ENCODE measurements at places on chromosomes 6 and 20.

- DNase-seq: no peak
Observed at GRCh38 chr20:34536798-34537394, 20.7 kb downstream of the DYNLRB1 start.

DNA sequence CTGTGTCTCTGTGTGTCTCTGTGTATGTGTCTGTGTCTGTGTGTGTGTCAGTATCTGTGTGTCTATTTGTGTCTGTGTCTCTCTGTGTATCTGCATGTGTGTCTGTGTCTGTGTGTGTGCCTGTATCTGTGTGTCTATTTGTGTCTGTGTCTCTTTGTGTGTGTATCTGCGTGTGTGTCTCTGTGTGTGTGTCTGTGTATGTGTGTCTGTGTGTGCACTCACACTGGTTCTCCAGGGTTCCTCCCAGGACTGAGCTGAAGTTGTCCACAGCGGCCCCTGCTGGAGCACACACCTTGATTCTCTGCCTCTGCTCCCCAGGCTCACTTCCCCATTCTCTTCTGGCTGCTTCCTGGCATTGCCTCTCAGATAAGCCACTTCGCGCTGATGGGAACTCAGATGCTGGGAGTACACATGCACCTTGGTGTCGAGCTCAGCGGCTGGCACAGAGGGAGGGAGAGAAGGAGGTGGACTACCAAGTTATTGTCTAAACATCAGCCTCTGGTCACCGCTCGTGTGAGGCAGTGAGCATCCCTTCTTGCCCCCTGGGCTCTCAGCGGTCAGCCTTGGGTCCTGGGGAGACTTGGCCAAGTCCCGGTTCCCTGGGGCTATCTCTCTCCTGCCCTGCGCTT, 104.9 kb upstream of the NXT1 start:
- peak; percentile 45 for DNase-seq

- DNase-seq: no peak
Observed at GRCh38 chr20:19813846-19814640, 56.0 kb downstream of the RIN2 start.

- DNase-seq: no peak
Observed at GRCh38 chr6:41509580-41509979, 36.6 kb upstream of the FOXP4 start.

DNA sequence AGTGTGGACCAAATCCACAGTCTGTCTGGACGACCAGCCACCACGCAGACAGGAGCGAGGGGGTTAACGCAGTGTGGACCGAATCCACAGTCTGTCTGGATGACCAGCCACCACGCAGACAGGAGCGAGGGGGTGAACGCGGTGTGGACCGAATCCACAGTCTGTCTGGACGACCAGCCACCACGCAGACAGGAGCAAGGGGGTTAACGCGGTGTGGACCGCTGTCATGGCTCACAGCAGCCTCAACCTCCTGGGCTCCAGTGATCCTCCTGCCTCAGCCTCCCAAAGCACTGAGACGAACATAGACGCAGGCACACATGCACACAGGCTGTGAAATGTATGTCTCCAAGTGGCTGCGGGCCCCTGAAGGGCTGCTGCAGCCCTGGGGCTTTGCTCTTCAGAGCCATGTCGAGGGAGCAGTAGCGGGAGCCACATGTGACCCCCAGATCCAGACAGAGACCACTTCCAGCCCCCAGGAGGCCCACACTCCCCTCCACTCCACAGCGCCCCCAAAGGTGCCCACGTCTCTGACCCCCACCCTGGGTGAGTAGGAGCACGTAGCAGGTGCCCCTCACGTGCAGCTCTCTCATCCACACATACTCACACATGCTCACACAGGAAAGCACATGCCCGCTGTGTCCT, 98.1 kb downstream of the YTHDF1 start:
- no peak for DNase-seq

- no peak for DNase-seq
Observed at GRCh38 chr6:92121228-92121627, 1298.1 kb downstream of the EPHA7 start.

GRCh38 chr20:48178633-48179032, 393.4 kb upstream of the SULF2 start:
- DNase-seq: no peak

- DNase-seq: no peak
Observed at GRCh38 chr20:64214113-64214512, 41.4 kb upstream of the PCMTD2 start.

- DNase-seq: no peak
Observed at GRCh38 chr6:29925727-29926412, 16.5 kb upstream of the HLA-A start.

DNA sequence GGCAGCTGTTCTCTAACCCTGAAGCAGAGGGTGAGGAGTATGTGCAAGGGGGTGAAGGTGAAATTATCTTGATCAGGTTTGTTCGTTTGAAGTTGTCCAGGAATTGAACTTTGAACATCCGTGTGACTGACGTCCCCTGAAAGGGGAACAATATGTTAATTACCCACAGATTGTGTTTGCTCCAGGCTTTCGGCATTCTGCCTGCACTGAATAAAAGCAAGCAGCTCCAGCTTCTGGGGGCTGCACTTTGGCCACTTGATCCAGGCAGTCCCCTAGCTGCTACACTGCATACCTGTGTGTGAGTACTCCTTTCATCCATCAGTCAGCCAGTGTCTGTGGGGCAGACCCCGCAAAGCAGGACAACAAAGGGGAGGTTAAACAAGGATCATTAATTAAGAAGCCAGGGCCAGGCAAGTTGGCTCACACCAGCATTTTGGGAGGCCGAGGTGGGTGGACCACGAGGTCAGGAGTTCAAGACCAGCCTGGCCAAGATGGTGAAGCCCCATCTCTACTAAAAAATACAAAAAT, 104.8 kb upstream of the BTN3A2 start:
- DNase-seq: no peak

- no peak for DNase-seq
Observed at GRCh38 chr6:114638341-114638740, 295.5 kb upstream of the HS3ST5 start.

DNA sequence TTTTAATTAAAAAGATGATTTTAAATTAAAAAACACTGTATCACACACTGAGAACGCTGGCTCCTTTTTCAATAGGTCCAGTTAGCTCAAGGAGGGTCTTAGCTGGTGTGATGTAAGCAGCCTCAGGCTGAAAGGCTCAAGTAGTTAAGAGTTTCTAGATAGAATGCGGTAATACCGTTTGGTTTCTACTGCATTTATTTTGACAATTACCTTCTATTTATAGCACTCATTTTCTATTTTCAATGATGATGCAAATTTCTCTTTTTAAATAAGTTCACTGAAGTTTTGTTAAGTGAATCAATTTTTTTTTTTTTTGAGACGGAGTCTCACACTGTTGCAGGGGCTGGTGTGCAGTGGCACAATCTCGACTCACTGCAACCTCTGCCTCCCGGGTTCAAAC, 87.1 kb downstream of the PREX1 start:
- no peak for DNase-seq

GRCh38 chr6:108001696-108002231, 43.8 kb upstream of the SEC63 start:
- no peak for DNase-seq

- DNase-seq: no peak
Observed at GRCh38 chr20:39850246-39850645, 838.8 kb downstream of the MAFB start.

DNA sequence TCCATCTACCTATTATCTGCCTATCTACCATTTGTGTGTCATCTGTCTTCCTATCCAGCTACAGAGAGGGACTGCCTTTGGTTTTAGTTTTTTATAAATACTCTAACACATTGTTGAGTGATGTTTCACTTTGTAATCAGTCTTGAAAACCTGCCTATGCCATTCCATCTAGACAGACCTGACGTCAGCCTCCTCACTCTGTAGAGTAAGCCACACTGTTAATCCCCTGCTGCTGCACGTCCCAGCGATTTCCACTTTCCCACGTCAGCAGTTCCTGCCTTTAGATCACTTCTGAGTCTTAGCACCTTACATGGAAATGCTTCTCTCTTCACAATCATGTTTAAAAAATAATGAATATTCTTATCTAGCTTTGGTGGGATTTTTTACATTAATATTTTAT, 54.8 kb downstream of the PLG start:
- DNase-seq: no peak

DNA sequence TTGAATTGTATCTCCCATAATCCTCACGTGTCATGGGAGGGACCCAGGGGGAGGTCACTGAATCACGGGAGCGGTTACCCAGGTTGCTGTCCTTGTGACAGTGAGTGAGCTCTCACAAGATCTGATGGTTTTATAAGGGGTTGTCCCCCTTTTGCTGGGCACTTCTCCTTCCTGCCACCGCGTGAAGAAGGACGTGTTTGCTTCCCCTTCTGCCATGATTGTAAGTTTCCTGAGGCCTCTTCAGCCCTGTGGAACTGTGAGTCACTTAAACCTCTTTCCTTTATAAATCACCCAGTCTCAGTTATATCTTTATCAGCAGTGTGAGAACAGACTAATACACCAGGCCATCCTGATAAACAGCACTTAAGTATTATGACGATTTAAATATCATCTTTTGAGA, 9.0 kb upstream of the MRGBP start:
- DNase-seq: no peak

- no peak for DNase-seq
Observed at GRCh38 chr6:81204731-81205130, 547.8 kb downstream of the TENT5A start.

DNA sequence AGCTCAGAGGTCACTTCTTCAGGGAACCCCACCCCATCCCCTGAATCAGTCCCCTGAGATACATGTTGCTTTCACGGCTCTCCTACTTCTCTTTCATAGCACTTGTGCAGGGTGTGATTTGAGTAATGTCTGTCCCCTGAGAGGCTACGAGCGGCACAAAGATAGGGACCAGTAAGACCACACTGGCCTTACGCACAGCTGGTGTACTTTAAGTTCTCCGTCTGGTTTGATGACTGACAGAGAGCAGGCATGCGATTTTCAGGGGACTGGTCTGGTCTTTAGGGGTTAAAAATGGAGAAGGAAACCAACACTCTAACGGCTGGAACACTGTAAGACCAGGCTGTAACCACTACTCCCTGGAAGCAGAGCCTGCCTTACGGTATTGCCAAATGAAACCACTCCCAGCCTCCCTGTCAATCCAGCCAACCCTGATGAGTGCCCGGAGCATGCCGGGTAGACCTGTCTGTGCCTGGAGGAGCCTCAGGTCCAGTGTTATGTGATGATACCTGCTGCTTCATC, 47.1 kb downstream of the ELMO2 start:
- DNase-seq: no peak

GRCh38 chr6:36669002-36669401, 9.5 kb upstream of the CDKN1A start:
- no peak for DNase-seq

DNA sequence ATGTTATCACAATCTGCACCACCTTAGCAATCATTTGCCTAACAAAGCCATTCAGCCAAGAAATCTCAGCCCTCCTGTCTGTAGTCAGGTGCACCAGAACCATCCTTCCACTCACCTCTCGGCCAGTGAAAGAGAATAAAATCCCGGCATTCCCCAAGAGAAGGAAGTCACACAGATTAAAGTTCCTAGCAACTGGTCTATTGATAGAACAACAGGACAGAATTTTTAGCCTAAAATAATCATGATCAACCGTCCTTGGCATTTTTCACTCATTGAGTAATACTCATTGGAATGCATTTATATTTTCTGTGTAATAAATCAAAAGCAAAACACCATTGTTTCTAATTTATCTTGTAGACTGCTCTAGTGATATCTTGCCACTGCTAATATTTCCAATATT, 85.7 kb upstream of the CDH4 start:
- DNase-seq: no peak

GRCh38 chr6:98844244-98845210, 10.2 kb downstream of the POU3F2 start:
- DNase-seq: no peak

Data from mesothelial cell of epicardium (in vitro differentiated cells).